ENCODE measurements at places on chromosomes 11 and 22.

- no peaks in the 10 kb centered on the region for H3K27me3 ChIP-seq
- peaks cover 8% of the 10 kb centered on the region for H3K4me1 ChIP-seq
- DNase-seq: no peak
- no peak overlapping the region for H3K27ac ChIP-seq
Observed at GRCh38 chr11:32161293-32161692, 70.4 kb downstream of the RCN1 start.

DNA sequence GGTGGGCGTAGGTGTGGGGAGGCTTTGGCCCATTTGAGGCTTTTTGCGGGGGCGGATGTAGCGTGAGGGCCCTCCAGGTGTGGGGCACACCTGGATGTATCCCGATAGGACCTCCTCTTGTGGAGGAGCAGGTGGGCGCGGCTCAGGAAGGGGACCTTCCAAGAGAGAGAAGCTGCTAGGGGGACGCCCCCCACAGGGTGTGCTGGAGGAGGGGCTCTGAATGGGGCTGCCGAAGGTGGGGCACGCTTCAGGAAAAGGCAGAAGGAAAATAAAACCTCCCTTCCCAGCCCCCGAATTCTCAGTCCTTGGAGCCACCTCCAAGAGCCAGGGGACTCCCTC lies 621 bp downstream of the SGSM1 start:
- no peaks in the 10 kb centered on the region for H3K36me3 ChIP-seq
- no peak for DNase-seq
- peak overlapping the region; percentile 16 for H3K27ac ChIP-seq
- H3K4me3 ChIP-seq: peak overlapping the region; percentile 51
- H3K27me3 ChIP-seq: peaks cover 8% of the 10 kb centered on the region

DNA sequence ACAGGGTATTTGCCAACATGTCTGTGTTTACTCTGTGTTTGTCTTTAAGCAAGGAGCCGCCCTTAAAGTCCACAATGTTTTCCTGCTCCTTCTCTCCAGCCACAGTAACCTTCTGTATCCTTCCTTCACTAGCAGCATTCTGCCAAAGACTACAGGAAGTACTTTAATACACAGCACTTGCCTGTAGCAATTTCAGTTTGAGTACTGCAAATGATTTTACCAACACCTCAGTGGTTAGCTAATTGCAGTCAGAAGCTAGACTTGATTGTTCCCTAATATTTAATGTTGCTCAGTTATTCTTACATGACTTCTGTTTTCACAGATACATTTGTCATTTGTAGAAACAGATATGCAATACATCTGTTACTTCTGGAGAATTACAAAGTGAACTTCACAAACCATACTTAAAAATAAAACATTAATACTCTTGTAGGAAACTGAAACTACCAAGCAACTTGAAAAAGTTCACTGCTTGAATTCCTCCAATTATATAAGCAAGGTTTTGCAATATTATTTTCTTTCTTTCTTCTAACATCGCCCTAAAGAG lies 69.1 kb downstream of the FCHSD2 start:
- peaks cover 14% of the 10 kb centered on the region for H3K36me3 ChIP-seq
- H3K27me3 ChIP-seq: no peaks in the 10 kb centered on the region
- peak overlapping the region; percentile 12 for H3K4me3 ChIP-seq
- H3K27ac ChIP-seq: peak overlapping the region; percentile 26
- H3K4me1 ChIP-seq: peaks cover 11% of the 10 kb centered on the region

- peaks cover 6% of the 10 kb centered on the region for H3K4me1 ChIP-seq
- H3K4me3 ChIP-seq: no peak overlapping the region
- DNase-seq: no peak
Observed at GRCh38 chr22:35684270-35684700, 33.4 kb upstream of the APOL5 start.

DNA sequence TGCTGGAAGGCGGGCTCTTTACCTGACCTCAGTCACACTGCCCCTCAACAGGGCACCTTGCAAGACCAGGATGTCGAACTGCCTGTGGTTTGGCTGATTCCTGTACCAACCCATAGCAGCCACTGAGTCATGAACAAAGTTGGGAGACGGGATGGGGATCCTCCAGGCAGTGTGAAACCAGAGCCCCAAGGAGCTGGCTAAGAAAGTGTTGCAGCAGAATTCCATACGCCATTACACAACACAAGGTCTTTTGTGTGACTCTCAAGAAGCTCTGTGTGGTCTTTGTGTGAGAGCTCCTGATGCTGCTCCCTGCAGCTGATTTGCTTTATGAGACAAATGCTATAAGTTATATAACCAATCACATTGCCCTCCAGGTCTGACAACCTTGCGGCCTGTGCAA lies 617.7 kb downstream of the OPCML start:
- H3K27me3 ChIP-seq: no peaks in the 10 kb centered on the region
- H3K27ac ChIP-seq: no peak overlapping the region
- H3K4me1 ChIP-seq: no peaks in the 10 kb centered on the region
- no peaks in the 10 kb centered on the region for H3K36me3 ChIP-seq

- no peak overlapping the region for H3K27ac ChIP-seq
- no peak for DNase-seq
- peaks cover 4% of the 10 kb centered on the region for H3K4me1 ChIP-seq
- H3K27me3 ChIP-seq: peaks cover 15% of the 10 kb centered on the region
Observed at GRCh38 chr11:123405123-123405592, 24.9 kb upstream of the GRAMD1B start.

DNA sequence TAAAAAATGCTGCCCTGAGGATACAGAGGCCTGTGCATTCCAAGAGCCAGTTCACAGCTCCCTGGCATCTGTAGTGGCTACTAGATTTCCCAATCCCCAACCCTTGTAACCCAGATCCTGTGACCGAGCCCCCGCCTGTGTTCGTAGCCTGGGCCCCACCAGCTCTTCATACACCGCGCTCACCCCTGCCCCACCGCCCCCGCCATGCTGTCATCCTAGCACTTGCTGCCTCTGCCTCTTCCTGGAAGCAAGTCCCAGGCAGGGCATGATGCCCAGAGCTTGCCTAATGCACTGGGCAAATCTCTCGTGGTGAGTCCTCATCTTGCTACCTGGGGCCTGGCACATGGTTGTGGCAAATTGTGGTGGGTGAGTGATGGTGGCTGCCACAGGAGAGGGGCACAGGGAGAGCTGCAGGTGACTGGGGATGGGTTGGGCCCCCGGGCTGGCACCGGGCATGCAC lies 7.1 kb downstream of the MGAT3 start:
- no peak for DNase-seq
- peak overlapping the region; percentile 33 for H3K27ac ChIP-seq
- peaks cover 5% of the 10 kb centered on the region for H3K27me3 ChIP-seq
- no peaks in the 10 kb centered on the region for H3K36me3 ChIP-seq

GRCh38 chr22:20211997-20212753 lies 55.9 kb downstream of the RTN4R start:
- no peaks in the 10 kb centered on the region for H3K27me3 ChIP-seq
- H3K27ac ChIP-seq: peak overlapping the region; percentile 57
- H3K36me3 ChIP-seq: no peaks in the 10 kb centered on the region
- no peak overlapping the region for H3K4me3 ChIP-seq
- peaks cover 29% of the 10 kb centered on the region for H3K4me1 ChIP-seq
- no peak for DNase-seq

GRCh38 chr11:19935507-19935906 lies 222.9 kb downstream of the NAV2 start:
- no peak overlapping the region for H3K27ac ChIP-seq
- H3K4me3 ChIP-seq: no peak overlapping the region
- no peaks in the 10 kb centered on the region for H3K36me3 ChIP-seq
- H3K4me1 ChIP-seq: no peaks in the 10 kb centered on the region
- DNase-seq: no peak
- peaks cover 6% of the 10 kb centered on the region for H3K27me3 ChIP-seq

DNA sequence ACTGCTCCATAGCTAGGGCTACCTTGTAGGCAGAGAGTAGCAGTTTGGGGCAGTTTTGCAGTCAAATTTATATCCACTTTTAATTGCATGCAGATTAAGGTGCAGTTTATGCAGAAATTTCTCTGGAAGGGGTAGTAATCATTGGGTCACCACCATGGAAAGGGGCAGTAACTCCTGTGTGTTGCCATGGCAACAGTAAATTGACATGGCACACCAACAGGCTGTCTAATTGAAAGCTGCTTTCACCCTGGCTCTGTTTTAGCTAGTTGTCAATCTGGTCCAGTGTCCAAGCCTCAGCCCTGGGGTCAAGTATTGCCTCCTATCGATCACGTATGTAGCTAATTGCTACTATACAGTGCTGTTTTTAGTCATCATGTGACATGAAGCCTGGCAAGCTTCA lies 786.1 kb upstream of the CNTN5 start:
- H3K4me1 ChIP-seq: no peaks in the 10 kb centered on the region
- H3K27ac ChIP-seq: no peak overlapping the region

GRCh38 chr22:49531368-49531791 lies 296.3 kb downstream of the BRD1 start:
- peaks cover 4% of the 10 kb centered on the region for H3K36me3 ChIP-seq
- no peak overlapping the region for H3K4me3 ChIP-seq
- H3K27ac ChIP-seq: no peak overlapping the region
- DNase-seq: no peak
- H3K27me3 ChIP-seq: no peaks in the 10 kb centered on the region

DNA sequence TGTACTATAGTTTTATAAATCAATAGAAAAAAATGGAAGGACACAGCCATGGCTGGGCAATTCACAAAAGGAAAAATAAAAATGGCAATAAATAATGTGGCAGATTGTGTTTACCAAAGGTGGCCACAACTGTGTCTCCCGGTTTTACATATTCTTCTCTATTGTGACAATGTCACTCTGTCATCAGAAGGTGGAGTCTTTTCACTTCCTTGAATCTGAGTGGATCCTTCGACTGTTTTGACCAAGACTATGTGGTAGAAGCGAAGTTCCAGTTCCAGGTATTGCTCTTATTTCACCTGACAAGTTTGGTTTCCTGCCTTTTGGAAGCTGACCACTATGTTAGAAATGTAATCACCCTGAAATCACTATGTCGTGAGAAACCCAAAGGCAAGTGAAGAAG lies 31.0 kb upstream of the HSD17B12 start:
- no peaks in the 10 kb centered on the region for H3K27me3 ChIP-seq
- H3K27ac ChIP-seq: no peak overlapping the region
- H3K36me3 ChIP-seq: peaks cover 7% of the 10 kb centered on the region

- peaks cover 88% of the 10 kb centered on the region for H3K4me1 ChIP-seq
- peak overlapping the region; percentile 77 for H3K4me3 ChIP-seq
- H3K27me3 ChIP-seq: no peaks in the 10 kb centered on the region
- H3K27ac ChIP-seq: peak overlapping the region; percentile 45
- peaks cover 42% of the 10 kb centered on the region for H3K36me3 ChIP-seq
Observed at GRCh38 chr11:96193745-96194443, 149.1 kb downstream of the MAML2 start.

DNA sequence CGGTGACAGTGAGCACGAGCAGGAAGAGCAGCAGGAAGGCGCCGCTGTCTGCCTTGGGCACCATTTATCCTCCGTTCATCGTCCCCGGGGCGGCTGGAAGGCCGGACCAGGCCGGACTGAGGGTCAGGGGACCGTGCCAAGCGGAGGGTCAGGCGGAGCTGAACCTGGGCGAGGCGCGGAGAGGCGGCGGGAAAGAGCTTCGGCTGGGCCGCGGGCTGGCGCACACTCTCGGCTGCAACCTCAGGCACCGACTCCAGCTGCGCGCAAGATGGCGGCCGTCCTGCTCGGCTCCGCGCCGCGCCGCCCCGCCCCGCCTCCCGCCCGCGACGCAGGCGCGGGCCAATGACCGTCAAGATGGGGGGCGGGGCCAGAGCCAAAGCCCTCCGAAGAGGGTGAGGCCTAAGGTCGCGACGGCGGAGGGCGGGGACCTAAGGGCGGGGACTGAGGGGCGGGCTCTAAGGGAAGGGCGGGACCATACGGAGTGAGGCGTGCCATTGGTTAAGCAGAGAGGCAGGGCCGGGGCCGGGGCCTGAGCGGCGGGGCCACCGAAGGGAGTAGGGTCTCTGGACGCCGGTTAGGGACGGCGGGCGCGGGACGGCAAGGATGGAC lies at the start of gene DGCR2:
TSS of gene DGCR2 (minus strand) at position 270 of the 609 bp plus-strand sequence. CDS start at position 64, 206 bp downstream.
- no peaks in the 10 kb centered on the region for H3K27me3 ChIP-seq
